NCI-H2029 treated with DMSO at 0.1 percent for 48 hours (cell line): ENCODE measurements at places on chromosomes 13 and 19.

DNA sequence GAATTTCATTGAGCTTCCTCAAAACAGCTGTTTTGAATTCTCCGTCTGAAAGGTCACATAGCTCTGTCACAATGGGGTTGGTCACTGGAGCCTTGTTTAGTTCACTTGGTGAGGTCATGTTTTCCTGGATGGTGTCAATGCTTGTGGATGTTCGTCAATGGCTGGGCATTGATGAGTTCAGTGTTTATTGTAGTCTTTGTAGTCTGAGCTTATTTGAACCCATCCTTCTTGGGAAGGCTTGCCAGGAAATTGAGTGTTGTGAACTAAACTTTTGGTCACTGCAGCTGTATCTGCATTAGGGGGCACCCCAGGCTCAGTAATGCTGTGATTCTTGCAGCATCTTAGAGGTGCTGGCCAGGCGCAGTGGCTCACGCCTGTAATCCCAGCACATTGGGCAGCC, 22.0 kb downstream of the BLOC1S3 start:
- no peak for DNase-seq

DNA sequence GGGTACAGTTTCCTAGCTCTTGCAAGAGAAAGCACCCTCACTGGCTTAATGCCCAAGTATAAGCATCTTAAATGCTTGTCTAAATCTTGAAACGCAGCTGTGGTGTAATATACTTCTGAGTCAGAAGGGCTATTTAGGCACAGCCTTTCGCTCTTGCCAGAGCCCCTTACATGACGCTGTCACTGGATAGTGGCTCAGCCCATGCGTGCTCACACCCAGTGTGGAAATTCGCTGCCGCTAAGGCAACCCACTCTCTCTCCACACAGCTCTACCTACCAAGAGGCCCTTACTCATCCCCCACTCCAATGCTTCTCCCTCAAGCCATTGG, 24.0 kb downstream of the UQCRFS1 start:
- DNase-seq, result no peak

DNA sequence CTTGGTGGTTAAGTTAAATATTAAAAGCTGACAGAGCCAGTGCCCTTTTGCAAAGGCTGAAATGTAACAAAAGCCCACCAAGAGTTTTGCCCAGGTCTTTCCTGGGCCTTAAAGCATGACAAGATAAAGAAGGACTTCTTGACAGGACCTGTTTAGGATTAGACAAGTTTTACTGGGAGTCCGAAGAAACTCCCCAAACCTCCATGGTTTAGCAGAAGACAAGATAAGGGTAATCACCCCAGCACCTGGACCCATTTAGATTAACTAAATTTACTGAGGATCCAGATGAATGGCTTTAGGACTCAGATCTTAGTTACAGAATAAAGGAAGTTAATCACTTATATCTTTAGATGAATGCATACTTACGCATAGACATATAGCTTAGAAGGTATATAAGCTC, 14.8 kb upstream of the UFM1 start:
- DNase-seq, result no peak

GRCh38 chr13:46071590-46072249, 19.2 kb upstream of the ZC3H13 start:
- no peak for DNase-seq

GRCh38 chr19:43311706-43312105, 41.8 kb upstream of the CD177 start:
- no peak for DNase-seq

DNA sequence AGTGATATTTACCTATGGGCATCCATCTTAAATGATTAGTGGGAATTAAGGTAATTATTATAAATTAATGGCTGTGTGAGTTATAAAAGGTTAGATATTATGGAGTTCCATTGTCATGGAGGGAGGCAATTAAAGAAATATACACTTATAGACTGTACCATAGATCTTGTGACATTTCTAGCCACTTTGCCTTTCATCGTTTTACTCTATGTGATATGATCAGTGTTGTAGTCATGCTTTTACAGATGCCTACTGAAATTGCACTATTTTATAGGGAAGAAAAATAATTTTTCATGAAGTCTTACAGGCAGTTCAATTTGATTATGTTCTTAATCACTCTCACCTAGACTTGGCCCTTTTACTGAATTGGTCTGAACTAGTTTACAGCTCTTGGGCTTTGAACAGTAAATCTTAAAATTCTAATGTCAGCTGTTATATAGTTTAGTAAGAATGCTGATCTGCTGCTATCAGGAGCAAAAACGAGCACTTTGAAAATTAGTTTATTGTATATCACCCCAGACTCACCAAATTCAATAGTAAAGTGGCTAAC, 301.2 kb downstream of the GPC6 start:
- no peak for DNase-seq

DNA sequence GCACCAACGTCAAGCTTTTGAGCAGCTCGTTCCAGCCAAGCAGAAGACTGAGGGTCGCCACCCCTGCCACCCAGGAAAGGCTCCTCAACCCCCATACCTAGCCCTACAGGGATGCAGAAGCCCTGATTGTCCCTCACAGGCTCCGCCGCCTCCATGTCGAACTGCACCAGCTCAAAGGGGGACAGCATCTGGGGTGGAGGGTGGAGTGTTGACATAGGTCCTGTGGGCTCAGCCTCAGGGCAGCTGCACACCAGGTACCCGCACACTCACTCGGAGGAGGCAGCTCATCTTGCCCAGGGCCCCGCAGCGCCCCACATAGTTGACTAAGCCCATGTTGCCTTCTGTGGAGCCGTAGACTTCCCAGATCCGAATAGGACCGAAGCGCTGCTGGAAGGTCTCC, 11.6 kb downstream of the SLC27A5 start:
- no peak for DNase-seq

DNA sequence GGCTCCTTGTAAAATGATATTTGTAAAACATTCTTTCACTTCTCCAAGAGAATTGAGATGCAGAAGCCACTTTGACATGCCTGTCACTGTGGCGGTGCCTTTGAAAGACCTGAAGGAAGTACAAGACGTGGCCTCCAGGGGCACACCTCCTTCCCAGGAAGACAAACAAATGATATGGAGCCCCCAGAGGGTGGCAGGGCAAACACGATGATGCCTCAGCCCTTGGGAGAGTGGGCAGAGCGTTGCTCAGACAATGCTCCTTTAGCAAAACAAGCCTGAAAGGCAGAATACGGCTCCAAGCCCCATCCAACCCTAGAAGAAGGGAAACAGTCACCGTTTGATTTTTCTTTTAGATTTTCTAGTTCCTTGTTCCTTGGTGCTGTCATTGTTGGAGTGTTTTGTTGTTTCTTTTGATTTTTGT, 9.2 kb upstream of the ATP12A start:
- no peak for DNase-seq

GRCh38 chr19:19263886-19264487, 9.1 kb downstream of the TM6SF2 start:
- DNase-seq, result no peak

- DNase-seq, result no peak
These were observed 830 bp downstream of the MICOS13 start for GRCh38 chr19:5679289-5680083.

GRCh38 chr13:93981426-93981977, 498.0 kb downstream of the DCT start:
- DNase-seq, result no peak

GRCh38 chr13:45882626-45883025, 31.1 kb upstream of the SIAH3 start:
- DNase-seq, result no peak

DNA sequence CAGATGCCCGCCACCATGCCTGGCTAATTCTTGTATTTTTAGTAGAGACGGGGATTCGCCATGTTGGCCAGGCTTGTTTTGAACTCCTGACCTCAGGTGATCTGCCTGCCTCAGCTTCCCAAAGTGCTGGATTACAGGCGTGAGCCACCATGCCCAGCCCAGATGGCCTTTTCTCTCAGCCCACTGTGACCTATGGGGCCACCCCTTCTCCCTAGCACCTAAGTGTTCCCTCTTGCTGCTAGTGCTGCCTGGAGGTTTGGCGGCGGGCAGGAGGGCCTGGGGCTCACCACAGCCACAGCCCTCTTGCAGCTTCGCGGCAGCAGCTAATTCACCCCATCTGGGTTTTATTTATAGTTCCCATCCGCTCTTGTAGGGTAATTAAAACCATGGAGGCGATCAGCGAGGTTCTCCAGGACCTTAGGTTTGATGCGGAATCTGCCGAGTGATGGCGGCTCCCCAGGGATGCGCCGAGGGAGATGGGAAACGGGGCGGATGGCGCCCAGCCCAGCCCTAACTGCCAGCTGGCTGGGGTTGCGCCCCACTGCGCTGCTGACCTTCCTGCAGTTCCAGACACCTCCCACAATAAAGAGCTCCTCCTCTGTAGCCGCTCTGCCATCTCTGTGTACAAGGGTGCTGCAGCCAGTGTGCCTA, 3.3 kb downstream of the REX1BD start:
- no peak for DNase-seq

DNA sequence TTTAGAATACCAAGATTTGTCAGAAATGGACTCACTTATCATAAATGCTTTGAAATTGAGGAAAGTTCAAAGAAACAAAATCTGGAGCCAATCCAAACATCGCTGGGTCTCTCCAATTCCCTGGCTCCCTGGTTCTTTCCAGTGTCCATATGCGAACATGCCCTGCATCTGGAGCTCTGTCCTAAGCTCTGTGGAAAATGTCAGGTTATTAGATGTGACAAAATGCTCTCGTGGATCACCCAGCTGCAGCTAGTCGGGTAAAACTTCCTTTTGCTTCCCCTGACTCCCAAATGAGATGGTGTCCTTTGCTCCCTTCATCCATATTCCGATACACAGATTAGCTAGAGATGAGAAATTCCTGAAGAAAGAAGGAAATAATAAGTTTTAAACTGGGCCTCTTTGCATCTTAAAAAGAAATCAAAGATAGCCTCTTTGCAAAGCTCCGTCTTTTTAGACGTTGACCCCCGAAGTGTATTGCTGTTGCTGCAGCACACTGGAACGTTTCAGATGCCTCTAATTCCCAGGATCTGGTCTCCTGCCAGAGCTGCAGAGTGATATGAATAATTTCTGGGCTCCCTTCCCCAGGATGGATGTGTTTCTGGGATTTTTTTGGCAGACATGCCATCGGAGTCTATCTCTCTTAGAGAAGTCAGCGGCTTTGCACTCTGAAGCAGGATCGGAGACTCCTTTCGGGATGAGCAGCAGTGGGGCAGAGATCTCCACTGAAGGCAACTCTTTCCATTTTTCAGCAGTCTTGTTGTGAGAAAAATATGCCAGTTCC, 102.9 kb downstream of the TEX26 start:
- DNase-seq, result no peak

- DNase-seq, result no peak
These were observed 3.5 kb upstream of the SBNO2 start for GRCh38 chr19:1177322-1178114.

- DNase-seq, result no peak
These were observed 861.9 kb downstream of the GPC5 start for GRCh38 chr13:92260363-92260762.

GRCh38 chr13:44048326-44048725, 168.6 kb downstream of the LACC1 start:
- no peak for DNase-seq

GRCh38 chr13:93853912-93854311, 625.6 kb downstream of the DCT start:
- no peak for DNase-seq

GRCh38 chr13:110318920-110319319, 11.8 kb downstream of the COL4A2 start:
- DNase-seq, result no peak

GRCh38 chr19:5718579-5719273, 1.2 kb downstream of the LONP1 start:
- DNase-seq, result no peak

DNA sequence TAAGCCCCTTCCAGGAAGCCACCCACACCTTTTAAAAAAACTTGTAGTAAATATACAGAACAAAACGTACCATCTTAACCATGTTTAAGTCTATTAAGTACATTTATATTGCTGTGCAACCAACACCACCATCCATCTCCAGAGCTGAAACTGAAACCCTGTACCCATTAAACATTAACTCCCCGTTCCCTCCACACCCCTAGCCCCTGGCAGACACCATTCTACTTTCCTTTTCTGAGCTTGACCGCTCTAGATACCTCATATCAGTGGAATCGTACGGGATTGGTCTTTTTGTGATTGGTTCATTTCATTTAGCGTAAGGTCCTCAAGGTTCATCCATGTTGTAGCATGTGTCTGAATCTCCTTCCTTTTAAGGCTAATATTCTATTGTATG, 13.0 kb upstream of the SPATA13 start:
- no peak for DNase-seq

- no peak for DNase-seq
These were observed 82.0 kb downstream of the COL4A1 start for GRCh38 chr13:110225003-110225402.

- DNase-seq, result no peak
These were observed 387.4 kb downstream of the PCDH9 start for GRCh38 chr13:66842766-66843165.

- DNase-seq, result peak; percentile 42
These were observed 9.1 kb downstream of the ARID3A start for GRCh38 chr19:934865-935479.

GRCh38 chr13:111947026-111947810, 119.7 kb upstream of the SOX1 start:
- peak; percentile 62 for DNase-seq

- no peak for DNase-seq
These were observed 76.8 kb upstream of the ZNF835 start for GRCh38 chr19:56748378-56748777.

GRCh38 chr13:85529218-85529594, 270.0 kb downstream of the SLITRK6 start:
- DNase-seq, result no peak

GRCh38 chr13:74755065-74755464, 620.9 kb upstream of the KLF12 start:
- DNase-seq, result no peak

GRCh38 chr13:58919551-58919950, 1244.2 kb downstream of the DIAPH3 start:
- DNase-seq, result no peak

GRCh38 chr19:3013263-3013725, 15.8 kb downstream of the TLE2 start:
- no peak for DNase-seq

GRCh38 chr19:51119101-51119500, 5.6 kb upstream of the SIGLEC9 start:
- no peak for DNase-seq

- DNase-seq, result no peak
These were observed 18.3 kb downstream of the RASA3 start for GRCh38 chr13:114114006-114114640.

GRCh38 chr19:40674291-40674690, 16.2 kb downstream of the NUMBL start:
- DNase-seq, result peak; percentile 80

- DNase-seq, result peak; percentile 77
These were observed 41.7 kb upstream of the CEACAM20 start for GRCh38 chr19:44570984-44571684.

GRCh38 chr13:32907211-32907610, 109.0 kb upstream of the KL start:
- no peak for DNase-seq

DNA sequence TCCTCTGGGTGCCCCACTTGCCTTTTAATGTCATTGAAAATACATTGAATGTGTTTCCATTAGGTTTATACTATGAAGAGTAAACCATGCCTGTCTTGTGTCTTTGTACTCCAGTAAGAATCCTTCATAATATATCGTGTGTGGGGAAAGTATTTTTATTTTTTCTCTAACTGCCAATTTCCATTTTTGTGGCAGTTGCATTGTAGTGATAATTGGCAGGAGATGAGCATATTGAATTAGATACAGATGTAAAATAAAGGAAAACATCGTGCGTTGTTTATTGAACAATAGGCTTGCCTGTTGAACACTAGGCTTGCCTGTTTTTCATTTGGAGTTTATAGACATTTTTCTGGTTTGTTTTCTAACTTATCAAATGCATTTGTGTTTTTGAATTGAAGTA, 218.8 kb downstream of the NBEA start:
- DNase-seq, result no peak
